Suppressor macrophage (primary cell): ENCODE measurements at places on chromosomes 2 and 18.

GRCh38 chr2:98158305-98158704 lies 71.3 kb downstream of the VWA3B start:
- DNase-seq, result peak; percentile 14

GRCh38 chr18:54019641-54020040 lies 204.8 kb downstream of the MBD2 start:
- DNase-seq, result no peak

- peak; percentile 34 for DNase-seq
Observed at GRCh38 chr2:238425979-238426567, 654 bp upstream of the ASB1 start.

- DNase-seq, result peak; percentile 93
Observed at GRCh38 chr2:43484323-43484930, 111.4 kb downstream of the THADA start.

DNA sequence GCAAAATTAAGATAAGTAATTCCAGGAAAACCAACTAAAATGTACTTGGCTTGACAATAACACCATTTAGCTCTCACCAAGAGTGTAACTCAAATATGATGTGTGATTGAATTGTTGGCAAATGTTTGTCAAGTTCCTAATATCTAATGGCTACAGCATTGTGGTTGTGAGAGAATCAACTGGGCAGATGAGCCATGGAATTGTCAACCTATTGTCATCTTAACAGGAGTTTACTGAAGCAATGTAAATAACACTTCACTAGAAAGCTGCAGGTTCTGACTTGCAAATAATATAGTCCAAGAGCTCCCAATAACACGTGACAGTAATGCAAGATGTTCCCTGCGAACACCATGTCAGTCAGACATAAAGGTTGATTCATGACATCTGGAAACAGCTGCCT lies 495.2 kb upstream of the MEIS1 start:
- DNase-seq, result no peak

GRCh38 chr2:233756429-233757081 lies 3.5 kb upstream of the UGT1A1 start:
- DNase-seq, result no peak

DNA sequence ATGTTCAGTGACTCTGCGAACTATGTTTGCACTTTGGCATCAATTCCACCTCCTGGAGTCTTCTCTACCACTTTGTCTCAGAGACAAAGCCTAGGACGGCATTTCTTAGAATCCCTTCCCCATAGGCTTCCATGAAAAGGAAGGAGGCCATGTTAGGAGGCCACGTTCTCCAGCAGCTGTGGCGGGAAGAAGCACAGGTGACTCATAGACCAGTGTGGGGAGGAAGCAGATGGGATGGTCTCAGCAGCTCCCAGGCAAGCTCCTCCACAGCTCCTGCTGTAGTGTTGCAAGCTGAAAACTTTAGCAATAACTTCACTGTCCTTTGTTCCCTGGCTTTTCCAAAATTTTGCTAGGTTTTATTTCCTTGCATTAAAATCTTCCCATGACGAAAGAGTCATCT lies 781.3 kb upstream of the ID2 start:
- peak; percentile 20 for DNase-seq

DNA sequence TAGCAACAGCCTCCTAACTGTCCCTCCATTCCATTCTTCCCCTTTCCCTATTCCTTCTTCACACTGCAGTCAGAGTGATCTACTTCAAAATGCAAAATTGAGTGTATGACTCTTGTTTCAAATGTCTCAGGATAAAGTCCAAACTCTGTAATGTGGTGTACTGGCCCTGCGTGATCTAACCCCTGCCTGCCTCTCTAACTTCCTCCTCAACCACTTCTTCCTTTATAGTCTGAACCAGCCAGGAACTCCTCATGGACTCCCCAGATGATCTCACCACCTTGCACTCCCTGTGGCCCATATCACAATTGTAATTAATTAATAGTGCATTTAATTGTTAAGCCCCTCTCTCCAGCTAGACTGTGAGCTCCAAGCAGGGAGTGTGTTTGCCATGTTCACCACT lies 3.1 kb upstream of the B3GNT2 start:
- peak; percentile 87 for DNase-seq

DNA sequence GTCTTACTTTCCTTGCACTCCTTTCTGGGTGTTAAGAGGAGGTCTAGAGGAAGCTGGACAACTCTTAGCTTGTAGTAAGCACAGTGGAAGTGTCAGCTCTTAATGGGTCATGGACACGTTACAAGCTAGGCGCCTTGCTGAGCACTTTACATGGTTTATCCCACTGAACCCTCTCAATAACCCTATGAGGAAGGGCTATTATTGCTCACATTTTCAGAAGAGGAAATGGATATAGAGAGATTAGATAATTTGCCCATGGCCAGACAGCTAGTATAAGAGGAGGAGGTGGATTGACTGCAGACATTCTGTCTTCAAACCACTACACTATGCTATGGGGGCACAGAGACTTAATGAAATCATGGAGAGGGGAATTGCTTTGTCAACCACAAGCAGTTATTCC lies 8.3 kb upstream of the IL1RN start:
- DNase-seq, result no peak

GRCh38 chr2:119192893-119193292 lies 30.7 kb upstream of the STEAP3 start:
- DNase-seq, result no peak

GRCh38 chr2:113148606-113149552 lies 21.5 kb downstream of the IL1RN start:
- DNase-seq, result no peak

DNA sequence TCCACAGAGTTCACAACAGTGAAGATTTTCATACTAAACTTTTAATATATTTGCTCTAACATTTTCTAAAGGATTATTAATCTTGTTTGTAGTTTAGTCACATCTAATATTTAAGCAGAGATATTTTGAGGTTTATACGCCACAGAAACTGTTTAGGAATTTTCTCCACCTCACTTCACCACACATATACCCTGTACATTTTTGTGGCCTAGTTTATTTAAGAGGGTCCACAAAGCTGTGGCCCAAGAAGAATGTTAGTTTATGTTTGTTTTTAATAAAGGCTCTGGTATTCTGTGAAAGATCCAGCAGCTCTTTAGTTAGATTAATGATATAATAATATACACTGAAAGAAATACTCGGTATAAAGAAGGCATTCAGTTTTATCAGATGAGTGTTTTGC lies 132.7 kb upstream of the TTC27 start:
- no peak for DNase-seq

- peak; percentile 90 for DNase-seq
Observed at GRCh38 chr2:191436368-191437055, 191.3 kb downstream of the MYO1B start.

GRCh38 chr2:41618754-41619153 lies 429.1 kb upstream of the PKDCC start:
- DNase-seq, result no peak

DNA sequence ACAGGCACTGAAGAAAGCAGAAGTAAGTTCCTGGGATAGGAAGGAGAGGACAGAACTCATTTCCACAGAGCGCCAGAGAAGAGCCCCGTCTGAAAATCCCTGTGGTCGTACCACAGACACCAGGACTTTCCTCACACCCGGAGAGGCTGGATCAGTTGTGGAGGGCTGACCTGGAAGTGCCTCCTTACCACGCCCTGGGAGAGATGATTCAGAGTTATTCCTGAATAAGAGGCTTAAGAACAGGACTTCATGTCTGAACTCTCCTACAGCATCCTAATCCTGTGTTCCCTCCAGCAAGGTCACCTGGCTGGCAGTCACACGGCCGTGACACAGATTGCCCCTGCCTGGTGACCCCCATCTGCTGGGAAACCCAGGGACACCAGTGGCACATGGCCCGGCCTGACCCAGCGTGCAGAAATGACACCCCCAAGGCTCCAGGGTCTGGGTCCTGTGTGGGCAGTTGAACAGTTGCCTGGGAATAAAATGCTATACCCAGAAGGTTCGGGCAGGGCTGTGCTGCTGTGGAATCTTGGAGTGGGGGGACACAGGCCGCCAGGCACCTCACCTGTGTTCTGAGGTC lies 105.9 kb downstream of the PXDN start:
- DNase-seq, result no peak

DNA sequence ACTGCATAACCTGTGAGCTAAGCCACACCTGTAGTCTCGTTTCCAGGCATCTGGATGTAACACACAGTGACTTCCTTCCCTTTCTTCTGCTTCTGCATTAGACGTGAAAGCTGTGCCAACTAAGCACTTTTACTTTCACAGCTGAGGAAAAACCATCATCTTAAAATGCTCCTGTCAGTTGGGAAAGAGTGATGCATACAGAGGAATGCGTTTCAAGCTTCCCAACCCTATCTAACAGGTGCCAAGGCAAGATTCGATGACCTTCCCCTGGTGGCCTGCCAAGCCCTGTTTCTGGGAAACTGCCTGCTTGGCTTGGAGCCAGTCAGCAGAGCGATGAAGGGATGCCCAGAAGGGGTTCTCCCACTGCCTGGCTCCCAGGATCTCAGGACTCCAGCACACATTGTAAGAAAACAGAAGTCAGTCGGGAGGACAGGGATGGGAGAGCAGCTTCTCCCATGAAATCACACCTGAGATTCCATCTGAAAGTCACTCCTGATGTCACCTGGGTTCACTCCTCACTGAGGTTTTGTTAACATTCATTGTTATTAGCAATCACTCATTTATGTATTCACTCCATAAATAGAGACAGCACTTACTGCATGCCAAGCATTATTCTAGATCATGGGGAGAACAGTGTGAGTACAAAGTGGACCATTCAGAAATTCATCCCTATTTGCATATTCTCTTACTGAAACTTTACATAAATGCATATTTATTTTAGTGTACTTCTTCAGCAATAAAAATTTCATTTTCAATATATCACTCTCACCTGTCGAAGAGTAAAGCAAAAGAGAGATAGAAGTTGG lies 64.1 kb downstream of the DTNA start:
- peak; percentile 4 for DNase-seq

DNA sequence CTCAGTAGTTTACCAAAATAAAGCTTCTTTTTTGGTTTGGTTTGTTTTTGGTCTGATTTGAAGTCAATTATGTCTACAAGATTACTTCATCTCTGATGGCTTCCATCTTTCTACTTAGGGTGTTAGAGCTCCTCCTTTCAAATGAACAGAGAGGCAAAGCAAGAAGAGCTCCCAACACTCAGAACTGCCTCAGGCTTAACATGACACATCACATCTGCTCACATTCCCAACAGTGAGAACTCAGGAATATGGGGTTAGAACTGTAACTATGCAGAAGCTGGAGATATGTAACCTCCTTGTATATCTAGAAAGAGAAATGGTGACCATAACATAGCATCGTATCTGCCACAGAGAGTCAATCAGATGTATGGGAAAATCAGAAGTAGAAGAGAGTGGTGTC lies 11.4 kb upstream of the LRATD1 start:
- no peak for DNase-seq

DNA sequence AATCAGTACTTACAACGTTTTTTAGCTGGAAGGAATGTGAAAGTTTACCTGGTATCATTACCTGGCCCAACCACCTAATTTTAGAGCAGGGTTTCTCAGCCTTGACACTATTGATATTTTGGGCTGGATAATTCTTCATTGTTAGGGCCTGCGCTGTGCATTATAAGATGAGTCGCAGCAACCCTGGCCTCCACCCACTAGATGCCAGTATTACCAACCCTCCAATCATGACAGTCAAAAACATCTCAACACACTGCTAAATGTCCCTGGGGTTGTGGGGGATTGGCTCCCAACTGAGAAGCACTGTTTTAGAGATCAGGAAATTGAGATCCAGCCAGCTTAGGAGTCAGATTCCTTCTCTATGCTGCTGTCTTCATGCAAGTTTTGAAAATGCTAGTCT lies 265.3 kb upstream of the TCF4 start:
- no peak for DNase-seq

DNA sequence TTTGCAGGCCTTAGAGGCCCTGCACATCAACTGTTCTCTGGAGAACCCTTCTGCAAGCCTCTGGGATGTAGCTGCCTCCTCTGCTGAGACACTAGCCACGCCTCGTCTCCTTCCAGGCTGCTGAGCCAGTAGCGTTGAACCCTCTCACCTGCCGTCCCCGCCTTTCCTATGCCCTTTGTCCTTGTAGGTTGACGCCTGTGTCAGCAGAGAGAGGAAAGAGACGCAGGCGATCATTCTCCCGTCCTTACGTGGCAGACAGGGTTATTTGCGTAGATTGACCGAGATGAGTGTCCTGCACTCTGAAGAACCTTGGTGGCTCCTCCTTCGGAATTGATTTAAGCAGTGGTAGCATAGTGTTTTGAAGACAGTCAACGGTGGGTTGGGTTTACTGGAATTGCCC lies 27.8 kb downstream of the ID2 start:
- no peak for DNase-seq

DNA sequence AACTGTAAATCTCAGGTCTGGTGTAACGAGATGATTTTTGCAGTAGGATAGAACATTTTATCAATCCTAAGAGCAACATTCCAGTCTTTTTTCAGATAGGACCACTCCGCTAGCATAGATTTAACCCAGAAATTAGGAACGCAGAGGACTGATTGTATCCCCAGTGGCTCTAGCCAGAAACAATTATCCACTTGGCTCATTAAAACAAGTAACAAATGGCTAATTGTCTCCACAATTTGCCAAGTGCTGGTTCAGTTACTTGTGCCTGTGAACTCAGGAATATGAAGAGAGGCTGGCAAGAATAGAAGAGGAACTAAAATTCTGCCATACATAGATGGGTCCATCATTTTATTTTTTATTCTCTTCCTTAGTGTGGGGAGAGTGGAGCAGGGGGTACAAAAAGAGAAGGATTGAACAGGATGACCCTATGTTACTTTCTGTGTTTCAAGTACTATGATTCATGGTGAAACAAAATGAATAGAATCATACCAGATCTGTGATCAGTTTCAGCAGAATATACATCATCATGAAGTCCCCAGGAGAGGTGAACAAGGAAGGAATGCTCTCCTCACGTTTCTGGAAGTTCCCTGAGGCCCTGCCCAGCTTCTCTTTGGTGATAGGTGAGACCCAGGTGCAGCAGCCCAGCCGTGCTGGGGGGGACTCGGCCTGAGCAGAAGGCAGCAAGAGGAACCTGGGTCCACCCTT lies 121.6 kb downstream of the ARL4C start:
- no peak for DNase-seq

GRCh38 chr2:8528863-8529262 lies 153.0 kb upstream of the ID2 start:
- DNase-seq, result no peak

- DNase-seq, result peak; percentile 48
Observed at GRCh38 chr2:96977631-96978195, 8.7 kb downstream of the FAM178B start.
